ENCODE measurements at places on chromosomes 13 and 19.
A peak's percentile ranks its signal among the peaks of the same experiment; 100 is the strongest.

DNA sequence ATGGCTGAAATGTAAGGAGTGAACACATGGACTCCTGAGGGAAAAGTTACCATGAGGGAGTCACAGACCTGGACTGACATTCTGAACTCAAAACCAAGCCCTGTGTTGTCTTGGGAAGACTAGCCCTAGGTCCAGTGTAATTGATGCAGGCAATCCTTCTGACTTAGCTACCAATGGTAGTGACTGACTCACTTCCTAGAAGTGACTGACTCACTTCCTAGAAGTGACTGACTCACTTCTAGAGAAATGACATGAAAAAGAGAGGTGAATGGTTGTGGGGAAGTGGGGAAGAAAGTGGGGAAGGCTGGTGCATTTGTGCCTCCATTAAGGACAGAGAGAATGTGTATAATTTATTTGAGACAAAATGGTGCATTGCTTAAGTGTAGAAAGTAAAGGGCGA, 49.9 kb downstream of the EDNRB start:
- no peak for DNase-seq

DNA sequence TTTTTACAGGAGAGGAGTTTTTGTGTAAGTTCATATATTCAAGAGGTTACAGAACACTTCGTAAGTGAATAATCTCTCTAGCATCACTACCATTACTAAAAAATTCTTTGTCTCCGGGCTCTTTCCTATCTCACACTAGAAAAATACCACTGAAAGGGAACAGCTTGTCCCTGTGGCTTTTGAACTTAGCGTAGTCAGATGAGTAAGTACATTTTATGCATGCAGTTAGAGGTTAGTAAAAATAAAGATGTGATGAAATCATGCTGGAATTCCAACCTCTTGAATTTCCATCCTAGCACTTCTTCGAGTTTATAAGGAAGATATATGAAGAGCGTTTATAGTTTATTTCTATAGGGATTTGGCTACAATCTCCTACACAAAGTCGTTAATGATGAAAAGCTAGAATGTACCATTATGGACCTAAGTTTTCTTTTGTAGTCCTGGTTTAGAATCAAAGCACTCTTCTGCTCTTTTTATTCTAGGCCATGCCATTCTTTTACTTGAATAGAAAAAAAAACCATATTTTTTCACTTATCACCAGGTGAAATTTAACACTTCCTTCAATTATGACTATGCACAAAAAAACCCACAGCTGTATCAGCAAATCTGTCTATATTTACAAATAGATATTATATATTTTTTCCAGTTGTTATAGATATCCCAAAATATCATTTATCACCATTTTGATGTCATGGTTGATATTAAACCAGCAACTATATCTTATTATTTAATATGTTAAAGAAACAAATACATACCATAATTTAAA, 139.9 kb upstream of the PCDH9 start:
- DNase-seq, result peak; percentile 3

GRCh38 chr19:40689339-40690049, 957 bp downstream of the NUMBL start:
- no peak for DNase-seq

DNA sequence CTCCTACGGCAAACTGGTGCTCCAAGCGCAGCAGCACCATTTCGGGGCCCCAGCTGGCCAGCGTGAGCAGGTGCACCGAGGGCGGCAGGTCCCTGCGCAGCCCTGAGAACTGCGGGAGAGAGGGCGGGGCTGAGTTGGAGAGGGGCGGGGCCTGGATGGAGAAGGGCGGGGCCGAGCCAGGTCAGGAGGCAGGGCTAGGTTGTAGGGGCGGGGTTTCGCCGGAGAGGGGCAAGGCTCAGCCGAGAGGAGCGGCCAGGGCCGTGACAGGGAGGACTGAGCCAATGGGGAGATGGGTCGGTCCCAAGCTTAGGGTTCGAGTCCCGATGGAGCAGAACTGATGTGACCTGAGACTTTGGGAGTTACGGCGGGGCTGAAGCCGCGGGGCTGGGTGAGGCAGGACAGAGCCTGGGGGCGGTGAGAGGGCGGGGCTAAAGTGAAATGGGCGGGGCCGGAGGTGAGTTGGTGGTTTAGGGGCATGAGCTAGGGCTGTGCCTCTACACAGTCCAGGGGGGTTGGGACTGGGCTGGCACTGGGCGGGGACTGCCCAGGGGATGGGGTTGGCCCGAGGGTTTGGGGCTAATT, 19.0 kb downstream of the MAN2B1 start:
- no peak for DNase-seq

- no peak for DNase-seq
Observed at GRCh38 chr19:45119582-45119981, 26.6 kb downstream of the PPP1R37 start.

DNA sequence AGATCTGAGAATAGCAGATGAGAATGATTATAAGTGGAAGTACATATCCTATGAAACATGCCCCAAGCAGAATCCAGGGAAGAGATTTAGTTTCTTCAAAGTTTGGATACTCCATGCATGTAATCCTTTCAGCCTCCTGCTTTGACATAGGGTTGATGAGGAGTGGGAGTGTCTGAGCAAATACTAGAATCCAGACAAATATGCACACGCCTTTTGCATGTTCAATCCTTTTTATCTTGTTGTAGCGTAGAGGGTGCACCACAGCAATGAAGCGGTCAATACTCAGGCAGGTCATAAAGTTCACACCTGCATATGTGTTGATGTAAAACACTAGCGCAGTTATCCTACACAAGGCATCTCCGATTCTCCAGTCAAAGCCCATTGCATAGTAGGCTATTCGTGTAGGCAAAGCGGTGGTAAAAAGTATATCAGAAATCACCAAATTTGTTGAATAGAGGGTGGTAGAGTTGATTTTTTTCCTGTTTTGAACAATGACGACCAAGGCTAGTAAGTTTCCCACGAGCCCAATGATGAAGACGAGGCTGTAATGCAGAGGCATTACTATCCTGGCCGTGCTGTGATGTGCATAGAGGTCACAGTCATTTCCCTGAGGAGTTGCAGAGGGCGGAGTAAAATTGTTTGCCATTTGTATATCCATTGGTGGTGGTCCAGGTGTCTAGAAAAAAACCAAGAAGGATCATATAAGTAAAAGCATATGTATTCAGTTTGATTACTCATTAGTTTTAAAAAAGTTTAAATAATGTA, 11.5 kb downstream of the GPR183 start:
- no peak for DNase-seq

- DNase-seq, result no peak
Observed at GRCh38 chr19:3669082-3669946, 31.0 kb downstream of the PIP5K1C start.

DNA sequence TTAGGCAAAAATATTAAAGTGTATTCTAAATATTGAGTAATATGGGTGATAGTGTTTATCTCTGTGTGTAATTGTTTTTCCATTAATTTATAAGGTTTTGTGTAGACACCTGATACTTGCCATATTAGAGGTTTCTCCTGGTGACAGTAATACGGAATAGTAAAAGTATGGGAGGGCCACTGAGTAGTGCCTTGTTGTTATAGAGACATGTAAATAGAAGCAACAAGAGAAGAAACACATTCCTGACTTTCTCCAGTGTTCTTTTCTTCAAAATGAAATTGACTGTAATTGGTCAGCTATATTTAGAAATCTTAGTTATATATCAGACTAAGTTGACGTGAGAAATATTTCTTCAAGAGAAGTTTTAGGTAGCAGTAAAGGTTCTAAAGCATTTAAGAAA, 18.5 kb downstream of the RNASEH2B start:
- DNase-seq, result no peak

- DNase-seq, result peak; percentile 76
Observed at GRCh38 chr13:98454389-98454881, 122.5 kb downstream of the STK24 start.

DNA sequence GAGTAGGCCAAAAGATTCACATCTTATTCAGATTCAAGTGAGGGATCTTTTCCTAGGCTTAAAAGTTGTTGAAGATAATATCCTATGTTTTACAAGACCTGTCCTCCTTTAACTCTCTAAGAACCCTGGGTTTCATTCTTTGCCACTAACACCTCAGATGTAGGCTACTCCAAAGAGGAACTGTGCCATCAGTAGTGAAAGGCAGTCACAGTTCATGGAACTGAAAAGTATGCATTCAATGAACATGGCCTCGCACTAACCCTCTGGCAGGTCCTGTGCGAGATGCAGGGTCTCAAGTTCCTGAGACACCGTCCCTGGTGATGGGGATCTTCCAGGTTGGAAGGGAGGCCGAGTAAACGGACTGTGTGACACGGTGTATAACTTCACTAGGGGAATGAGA, 4.3 kb downstream of the LGALS14 start:
- DNase-seq, result no peak

GRCh38 chr19:32407004-32407992, 1.7 kb downstream of the DPY19L3 start:
- DNase-seq, result no peak

DNA sequence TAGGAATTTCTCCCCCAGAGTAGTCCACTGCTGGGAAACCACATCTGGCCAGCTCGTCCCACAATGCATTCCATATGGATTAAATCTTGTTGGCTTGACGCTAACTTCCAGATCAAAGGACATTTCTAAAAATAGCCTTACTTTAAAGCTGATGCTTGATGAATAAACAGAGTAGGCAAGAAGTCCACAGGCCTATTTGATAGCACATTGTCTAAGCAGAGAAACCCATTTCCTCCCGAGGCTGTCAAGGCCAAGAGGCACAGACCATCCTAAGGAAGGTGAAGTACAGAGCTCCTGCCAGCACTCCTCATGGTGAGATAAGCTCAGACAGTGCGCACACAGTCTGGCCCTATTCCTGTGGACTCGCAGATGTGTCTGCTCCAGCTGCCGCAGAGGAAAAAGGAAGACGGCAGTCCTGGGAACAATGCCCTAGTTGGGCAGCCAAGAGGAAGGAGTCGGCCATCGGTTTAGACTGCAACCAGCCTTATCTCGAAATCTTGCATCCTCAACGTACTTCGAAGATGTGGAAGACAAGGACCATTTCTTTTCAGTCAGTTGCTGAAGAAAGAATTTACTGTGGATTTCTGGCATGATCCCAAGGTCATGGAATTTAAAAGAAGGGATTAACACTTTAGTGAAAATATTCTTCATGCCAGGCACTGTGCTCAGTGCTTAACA, 156.8 kb downstream of the RGCC start:
- peak; percentile 59 for DNase-seq

GRCh38 chr13:66663711-66664110, 566.4 kb downstream of the PCDH9 start:
- DNase-seq, result no peak

DNA sequence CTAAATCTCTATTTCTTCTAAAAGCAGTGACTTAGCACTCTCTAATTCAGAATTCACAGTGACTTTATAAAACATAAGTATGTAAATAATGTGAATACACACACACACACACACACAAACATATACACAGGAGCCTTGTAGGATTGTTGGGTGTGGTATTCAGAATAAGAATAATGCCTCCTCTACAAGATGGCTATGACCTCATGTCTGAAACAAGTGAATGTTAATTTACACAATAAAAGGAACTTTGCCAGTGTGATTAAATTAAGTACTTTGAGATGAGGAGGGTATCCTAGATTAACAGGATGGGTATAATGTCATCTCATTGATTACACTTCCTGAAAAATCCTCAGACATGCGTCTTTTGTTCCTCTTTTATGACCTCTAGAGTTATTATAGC, 234.6 kb downstream of the SLITRK6 start:
- no peak for DNase-seq

DNA sequence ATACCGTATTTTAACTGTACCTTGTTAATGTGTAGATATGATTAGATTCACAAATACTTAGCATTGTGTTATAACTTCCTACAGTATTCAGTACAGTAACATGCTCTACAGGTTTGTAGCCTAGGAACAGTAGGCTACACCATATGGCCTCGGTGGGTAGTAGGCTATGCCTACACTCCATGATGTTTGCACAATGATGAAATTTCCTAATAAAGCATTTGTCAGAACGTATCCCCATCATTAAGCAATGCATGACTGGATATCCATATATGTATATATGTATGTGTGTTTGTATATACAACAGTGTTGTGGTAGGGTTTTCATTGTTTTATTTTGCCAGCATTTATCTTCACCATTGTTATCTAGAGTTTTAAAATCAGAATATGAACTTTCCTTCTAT, 119.4 kb downstream of the SLC7A1 start:
- no peak for DNase-seq

- peak; percentile 82 for DNase-seq
Observed at GRCh38 chr13:36706755-36707154, 32.9 kb downstream of the SERTM1 start.

DNA sequence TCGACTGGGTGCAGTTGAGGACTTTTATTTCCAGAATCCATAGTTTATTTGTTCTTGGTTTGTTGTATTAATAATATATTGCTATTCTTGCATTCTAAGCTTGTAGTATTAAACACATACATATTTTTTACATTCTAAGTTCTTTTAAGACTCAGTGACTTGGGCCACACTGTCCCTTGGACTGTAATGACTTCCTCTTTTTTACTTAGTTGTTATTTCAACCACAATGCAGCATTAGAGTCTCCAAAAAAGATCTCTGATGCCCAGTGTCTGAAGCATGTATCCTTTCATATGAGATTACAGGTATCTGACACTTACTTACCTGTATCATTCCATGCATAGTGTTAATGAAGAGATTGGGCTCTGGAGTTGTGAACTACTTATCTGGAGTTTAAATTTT, 864.9 kb upstream of the PCDH20 start:
- DNase-seq, result no peak

DNA sequence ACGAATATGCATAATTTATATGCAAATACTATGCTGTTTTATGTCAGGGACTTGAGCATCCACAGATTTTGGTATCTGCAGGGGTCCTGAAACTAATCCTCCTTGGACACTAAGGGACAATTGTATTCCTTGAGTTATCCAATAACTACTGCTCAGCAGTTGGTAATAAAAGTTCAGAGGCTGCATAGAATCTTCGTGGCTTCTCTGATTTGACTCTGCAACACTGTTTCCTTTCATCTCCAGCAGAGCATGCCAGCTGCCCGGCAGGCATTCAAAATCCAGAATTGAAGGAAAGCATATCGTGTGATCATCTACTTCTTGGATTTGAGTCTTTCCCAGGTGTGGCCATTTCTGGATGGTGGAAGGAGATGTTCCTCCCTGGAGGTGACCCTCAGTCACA, 64.5 kb upstream of the MRI1 start:
- no peak for DNase-seq

DNA sequence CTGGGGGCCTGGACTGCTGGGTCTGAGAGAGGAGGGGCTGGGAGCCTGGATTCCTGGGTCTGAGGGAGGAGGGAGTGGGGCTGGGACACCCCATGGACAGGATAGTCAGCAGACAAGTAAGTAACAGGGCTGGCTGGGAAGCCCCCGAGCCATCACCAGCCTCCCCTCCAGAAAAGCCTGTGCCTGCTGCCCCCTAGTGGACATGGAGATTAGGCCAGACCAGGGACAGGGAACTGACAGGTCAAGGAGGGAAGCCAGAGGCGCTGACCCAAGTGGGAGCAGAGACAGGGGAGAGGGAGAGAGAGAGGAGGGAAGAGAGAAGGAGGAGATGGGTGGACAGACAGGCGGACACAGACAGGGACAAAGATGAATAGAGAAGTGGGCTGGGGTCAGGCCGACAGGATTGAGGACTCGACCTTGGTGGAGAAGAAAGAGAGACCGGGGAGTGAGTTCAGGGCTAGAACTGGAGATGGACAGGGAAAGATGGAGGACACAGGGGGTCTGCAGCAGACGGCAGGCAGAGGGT, 6.7 kb upstream of the ERFL start:
- DNase-seq, result no peak

- DNase-seq, result no peak
Observed at GRCh38 chr19:566403-566802, 6.0 kb upstream of the BSG start.
